ENCODE measurements at places on chromosomes 5 and 9.

DNA sequence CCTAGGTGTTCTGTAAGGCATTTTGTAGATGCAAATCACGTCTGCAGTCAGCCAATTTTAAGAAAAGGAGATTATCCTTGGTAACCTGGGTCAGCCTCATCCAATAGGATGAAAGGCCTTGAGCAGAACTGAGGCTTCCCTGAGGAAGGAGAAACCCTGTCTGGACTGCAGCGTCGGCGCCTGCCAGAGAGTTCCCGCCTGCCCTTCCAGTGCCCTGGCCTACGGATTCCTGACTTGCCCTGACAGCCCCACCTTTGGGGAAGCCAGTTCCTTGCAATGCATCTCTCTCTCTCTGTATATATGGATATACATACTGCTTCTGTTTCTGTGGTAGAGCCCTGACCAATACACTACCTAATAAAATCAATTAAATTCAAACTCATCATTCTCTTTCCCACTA is 66.2 kb upstream of the RUFY1 start:
- DNase-seq = no peak

DNA sequence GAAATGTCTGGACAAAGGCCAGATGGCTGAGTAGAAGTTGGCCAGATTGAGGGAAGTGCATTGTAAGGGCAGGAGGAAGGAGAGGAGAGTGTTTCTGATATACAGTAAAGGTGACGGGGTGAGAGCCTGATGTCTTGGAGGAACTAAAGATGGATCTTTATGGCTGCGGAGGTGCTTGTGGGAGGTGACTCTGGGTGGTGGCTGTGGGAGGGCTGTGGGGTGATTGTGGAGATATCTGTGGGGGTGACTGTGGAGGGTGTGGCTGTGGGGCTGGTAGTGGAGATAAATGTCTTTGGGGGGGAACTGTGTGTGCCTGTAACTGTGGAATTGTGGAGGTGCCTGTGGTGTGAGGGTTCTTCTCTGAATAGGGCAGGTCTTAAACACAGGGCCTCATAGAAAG is 121.4 kb downstream of the CMYA5 start:
- DNase-seq = no peak

DNA sequence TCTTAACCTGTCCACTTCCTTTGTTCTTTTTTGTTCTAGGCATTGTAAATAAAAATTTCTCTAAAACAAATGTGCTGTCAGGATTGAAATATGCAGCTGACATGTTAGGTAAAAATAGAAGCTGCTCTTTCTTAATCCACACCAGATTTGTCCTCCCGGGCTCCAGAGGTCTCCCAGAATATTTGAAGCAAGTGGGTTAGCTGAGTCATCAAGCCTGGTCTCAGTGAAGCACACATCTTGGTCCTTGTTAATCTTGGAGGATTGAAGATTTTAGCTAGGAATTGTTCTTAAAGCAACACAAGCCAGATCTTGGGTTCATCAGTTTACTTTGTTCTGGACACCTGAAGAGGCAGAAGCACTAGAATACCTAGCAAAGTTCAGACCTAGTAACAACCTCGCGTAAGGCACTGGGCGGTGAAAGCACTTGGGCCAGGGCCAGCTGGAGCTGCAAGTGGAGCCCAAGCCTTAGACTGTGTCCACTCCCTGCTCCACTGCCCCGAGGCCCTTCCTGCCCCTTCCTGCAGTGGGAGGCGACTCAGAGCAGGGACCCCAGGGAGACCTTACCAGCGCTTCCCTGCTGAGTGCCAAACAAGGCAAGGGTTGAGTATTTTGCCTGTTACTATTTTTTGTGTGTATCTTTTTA is 36.5 kb downstream of the HABP4 start:
- no peak for DNase-seq

- no peak for DNase-seq
These were observed 82.4 kb downstream of the PCSK1 start for GRCh38 chr5:96350678-96351077.

DNA sequence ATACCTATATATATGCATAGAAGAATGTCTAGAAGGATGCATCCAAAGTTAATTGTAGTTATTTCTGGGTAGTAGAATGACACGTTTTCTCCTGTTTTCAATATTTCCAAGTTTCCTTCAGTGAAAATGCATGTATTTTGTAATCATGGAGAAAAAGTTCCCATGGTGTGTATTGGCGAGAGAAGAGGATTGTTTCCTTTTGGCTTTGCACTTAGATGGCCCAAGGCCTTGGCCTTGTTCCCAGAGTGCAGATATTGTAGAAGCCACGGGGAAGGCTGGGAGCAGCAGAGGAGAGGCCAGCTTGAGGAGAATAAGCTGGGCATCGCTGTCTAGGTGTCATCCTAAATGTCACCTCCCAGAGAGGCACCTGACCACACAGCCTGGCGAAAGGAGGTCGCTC is 44.0 kb downstream of the IRF1 start:
- DNase-seq = no peak

DNA sequence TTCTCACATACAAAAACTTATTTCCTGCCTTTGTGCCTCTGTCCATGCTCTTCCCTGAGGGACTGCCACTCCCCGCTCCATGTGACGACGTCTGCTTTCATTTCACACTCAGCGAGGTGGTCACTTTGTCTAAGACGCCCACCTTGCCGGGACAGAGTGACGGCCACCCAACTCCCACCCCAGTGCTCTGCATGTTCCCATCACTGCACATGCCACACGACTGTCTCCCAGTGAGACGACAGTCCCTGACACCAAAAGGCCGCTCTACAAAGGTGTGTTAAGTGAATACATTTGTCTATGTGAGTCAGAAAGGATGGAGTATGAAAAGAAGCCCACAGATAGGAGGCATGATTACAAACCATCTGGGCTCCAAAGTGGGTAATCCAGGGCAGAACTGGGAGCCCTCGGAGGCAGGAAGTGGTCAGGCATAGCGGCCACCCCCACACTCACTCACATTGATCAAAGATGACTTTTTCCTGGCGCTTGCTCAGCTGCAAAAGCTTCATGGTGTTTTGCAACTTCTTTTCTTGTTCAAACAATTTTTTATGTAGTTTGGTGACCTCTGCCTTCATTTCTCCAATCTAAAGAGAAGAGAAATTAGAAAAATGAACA is 185.8 kb downstream of the CDK5RAP2 start:
- no peak for DNase-seq

GRCh38 chr5:110112348-110112747 is 422.6 kb downstream of the MAN2A1 start:
- DNase-seq = no peak

GRCh38 chr5:143251190-143251589 is 152.3 kb downstream of the NR3C1 start:
- DNase-seq = no peak

DNA sequence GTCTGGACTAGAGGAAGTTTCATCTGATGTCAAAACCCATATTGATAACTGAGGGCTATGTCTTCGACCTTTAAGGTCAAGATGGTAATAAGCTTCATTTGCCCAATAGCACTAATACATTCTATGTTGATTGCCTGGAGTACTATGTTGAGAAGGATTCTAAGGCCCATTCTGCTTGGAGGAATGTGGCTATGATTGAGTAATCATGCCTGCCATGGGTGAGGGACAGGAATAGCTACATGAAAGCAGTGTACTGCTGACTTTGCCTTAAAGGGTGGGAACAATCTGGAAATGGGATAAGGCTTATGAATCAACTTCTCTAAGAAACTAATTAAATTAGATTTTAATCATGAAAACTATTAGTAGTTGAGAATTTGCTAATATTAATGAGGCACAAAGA is 13.6 kb downstream of the NNT start:
- DNase-seq = no peak

DNA sequence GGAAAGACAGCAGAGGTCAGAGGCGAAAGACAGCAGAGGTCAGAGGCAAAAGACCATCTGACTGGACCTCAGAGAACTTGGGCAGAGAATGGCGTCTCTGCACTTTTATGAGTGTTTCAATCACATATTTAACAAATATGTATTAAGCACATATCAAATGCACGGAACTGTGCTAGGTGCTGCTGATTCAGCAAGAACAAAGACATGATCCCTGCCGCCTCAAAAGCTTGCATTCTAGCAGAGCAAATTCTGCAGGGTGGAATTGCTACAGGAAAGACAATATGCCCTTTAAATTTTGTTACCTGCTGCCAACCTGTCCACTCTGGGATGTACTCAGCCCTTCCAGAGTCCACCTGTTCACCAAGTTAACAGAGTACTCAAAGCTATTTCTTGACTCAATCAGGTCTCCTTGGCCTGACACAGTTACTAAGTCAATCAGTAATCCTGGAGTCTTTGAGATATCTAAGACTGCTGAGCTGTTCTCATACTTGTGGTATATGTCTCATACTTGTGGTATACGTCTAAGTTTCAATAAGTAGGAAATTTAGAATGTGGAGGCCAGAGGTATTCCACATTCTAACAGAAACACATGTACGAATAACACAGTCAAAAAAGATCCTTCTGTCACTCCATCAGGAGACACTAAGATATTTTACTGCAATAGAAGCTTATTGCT is 131.8 kb downstream of the GNAQ start:
- no peak for DNase-seq

DNA sequence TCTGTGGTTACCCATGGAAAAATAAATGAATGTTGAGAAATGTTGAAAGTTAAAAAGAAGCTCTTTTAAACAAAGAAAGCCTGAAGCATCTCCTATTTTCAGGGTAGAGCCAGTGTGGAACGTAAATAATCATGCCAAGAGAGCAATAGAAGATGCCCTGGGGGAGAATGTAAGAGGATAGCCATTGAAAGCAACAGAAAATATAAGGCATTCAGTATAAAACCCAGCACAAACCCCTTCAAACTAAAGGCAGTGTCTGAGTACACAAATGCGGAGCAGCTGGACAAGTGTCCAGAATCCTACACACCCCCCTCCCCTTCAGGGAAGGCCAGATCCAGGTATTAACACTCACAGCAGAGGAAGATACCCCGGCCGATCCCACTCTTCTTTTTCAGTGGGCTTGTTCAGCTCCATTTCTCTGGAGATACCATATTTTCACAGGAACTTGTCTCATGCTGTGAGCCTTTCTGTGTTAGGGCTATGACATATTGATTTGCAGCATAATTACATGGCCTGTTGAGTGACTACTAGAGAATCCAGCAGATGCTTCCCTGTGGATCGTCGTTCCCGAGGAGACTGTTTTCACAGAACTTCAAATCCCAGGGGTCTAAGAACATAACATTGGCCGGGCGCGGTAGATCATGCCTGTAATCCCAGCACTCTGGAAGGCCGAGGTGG is 101.2 kb downstream of the PLK2 start:
- no peak for DNase-seq

DNA sequence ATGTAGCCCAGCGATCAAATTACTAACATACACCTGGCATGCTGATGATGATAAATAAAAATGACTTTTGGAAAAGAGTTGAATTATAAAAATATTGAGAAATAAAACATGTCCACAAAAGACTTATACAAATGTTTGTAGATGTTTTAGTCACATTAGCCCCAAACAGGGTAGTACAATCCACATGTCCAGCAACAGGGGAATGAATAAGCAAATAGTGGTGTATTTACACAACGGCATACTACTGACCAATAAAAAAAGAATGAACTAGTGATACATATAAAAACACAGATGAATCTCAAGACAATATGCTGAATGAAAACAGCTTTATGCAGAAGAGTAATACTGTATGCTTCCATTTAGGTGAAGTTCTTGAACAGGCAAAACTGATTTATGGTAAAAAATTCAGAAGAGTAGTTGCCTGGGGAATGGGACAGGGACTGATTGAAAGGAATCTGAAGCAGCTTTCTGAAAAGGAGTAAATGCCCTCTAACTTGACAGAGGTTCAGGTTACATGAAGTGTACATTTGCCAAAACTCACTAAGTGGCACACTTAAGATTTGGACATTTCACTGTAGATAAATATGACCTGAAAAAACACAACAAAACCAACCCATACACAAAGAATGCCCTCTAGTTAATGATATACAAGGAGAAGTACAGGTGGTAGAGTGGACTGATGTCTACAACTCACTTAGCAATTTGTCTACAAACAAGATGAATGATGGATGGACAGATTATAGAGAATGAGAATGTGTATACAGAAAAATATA is 35.4 kb downstream of the ACTL7A start:
- no peak for DNase-seq

- no peak for DNase-seq
These were observed 157.5 kb downstream of the DMRT2 start for GRCh38 chr9:1207686-1208085.

DNA sequence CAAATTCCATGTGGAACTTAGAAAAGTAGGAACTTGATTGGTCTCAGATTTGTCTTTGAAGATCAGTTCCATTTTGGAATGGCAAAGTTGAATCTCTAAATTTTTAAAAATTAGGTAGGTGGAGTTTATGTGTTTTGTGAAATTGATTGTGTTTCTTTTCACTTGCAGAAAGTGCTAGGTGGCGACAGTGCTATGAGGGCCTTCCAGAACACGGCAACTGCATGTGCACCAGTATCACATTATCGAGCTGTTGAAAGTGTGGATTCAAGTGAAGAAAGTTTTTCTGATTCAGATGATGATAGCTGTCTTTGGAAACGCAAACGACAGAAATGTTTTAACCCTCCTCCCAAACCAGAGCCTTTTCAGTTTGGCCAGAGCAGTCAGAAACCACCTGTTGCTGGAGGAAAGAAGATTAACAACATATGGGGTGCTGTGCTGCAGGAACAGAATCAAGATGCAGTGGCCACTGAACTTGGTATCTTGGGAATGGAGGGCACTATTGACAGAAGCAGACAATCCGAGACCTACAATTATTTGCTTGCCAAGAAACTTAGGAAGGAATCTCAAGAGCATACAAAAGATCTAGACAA is 2.8 kb downstream of the PHAX start:
- no peak for DNase-seq

DNA sequence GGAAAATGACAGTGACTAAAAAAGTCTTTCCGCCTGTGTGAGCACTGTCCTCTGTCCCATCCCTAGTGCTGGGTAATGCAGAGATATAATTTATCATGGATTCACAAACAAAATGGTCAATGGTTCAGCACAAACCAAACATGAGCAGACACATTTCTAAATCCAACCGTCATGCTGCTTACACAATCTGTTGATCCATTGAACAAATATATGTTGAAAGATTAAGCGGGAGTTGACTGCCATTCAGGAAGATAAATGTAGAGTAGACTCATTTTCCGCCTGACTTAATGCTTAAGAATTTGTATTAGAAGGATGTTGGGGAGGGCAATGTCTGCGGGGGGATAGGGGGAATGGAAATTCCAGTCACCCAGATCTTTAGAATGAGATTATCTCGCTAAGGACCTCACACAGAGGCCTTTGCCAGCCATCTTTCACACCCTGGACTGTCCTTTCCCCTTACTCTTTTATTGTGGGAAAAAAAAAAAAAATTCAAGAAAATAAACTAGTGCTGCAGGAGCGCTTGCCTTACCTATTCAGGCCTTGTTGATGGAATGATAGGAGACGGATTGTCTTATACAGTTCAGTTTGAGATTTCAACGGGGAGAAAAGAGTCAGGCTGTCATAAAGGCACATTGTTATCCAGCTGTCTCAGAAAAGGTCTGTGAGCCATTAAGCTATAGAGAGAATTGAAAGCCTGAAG is 153.7 kb downstream of the TLE1 start:
- DNase-seq = no peak

- DNase-seq = no peak
These were observed 1219.3 kb upstream of the WWC1 start for GRCh38 chr5:167071981-167072610.

GRCh38 chr5:60685700-60686099 is 14.3 kb downstream of the DEPDC1B start:
- no peak for DNase-seq

All from activated T-helper 1 cell treated with anti-CD3 and anti-CD28 coated beads, Interleukin-2, amount 50 U/mL, for 16 hours (primary cell).